ENCODE measurements at places on chromosomes 12 and 14.

DNA sequence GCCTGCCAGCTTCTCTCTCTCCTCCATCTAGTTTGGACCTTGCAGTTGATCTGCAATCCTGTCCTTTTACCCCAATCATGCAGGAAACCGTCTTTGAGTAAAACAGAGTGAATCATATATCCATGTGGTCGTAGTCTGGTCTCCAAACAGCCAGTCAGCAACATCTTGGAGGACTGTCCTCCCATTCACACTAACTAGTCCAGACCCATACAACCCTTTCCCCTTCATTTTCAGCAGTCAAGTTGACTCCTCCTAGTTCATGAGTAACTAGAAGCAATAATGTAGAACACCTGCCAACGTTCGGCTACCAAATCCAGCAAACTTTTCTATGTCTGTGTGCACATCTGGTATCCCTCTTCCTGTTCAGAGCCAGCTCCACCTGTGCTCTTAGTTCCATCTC is 10.8 kb upstream of the BIN2 start:
- DNase-seq, result no peak

DNA sequence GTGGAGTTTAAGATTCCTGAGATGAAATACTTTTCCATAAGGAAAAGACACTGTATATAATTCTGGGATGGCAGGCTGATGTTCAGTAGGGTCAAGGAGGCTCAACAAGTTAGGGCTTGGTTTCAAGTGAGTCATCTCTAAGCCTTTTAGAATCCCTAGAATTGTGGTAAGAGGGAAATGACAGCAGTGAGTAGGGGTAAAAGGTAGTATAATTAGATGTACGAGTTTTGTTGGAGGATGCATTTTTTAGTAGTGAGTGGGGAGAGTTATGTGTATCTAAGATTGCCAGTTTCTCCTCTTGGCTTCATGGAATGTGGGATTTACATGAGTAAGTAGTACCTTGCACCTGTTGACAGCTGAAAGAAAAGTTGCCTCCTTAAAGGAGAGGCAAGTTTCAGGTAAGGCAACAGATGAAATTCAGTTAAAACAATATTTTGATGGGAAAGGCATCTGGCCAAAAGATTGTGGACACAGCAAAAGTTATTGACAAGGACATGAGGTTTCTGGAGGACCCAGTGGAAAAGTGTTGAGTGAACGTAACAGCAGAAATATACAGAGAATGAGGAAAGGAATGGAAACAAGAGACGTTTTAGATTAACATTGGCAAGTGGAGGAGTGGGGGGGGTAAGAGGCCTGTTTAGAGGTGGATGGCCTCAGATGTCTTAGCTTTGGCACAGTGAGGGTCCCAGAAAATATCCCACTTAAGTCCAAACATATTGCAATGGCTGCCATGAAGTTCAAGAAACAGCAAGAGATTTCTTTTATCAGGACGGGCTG is 21.8 kb downstream of the LMO3 start:
- no peak for DNase-seq

- DNase-seq, result peak; percentile 47
Measured at GRCh38 chr14:81710232-81710845, 176.7 kb upstream of the SEL1L start.

- no peak for DNase-seq
Measured at GRCh38 chr12:19779395-19780056, 340.2 kb downstream of the AEBP2 start.

DNA sequence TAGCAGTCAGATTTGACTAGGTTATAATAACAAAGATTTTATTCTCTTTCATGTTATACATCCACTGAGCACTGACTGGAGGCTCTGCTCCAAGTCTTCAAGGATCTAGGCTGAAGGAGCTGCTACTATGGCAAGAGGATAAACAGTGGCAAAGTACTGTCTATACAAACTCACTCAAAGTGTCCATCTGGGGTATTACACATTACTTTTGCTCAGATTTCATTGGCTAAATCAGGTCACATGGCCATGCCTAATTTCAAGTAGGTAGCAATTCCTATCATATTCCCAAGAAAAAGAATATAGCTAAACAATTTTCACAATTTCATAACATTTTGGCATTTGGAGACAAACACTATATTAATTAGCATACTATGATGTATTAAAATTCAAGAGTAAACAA is 40.9 kb downstream of the CDK17 start:
- DNase-seq, result no peak

DNA sequence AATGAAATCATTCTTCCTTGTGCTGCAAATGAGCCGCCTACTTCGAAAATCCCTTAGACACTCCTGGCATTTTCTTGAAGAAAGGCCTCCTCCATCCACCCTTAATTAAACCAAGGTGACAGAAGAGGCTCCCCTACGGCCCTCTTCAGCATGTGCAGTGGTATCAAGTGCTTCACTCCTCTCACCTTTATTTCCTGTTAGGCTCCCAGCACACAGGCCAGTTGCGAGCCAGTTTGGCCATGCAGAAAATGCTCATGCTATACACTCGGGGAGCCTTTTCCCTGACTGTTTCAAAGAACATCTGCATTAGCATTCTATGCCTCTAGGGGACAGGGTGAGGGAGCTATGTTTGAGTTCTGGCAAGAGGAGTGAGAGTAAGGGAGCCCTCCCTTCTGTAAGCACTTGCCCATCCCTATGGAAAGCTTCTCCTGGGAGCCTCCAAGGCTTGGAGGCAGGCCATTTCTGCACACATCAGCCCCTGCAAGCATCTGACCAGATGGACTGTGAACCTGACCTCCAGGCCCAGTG is 291.5 kb downstream of the RPS29 start:
- DNase-seq, result no peak

- DNase-seq, result no peak
Measured at GRCh38 chr12:128026696-128027574, 240.0 kb upstream of the TMEM132C start.

GRCh38 chr12:10221846-10222245 is 9.2 kb downstream of the GABARAPL1 start:
- no peak for DNase-seq

- DNase-seq, result no peak
Measured at GRCh38 chr12:11893998-11894397, 176.7 kb upstream of the BCL2L14 start.

- no peak for DNase-seq
Measured at GRCh38 chr12:131764738-131765137, 53.8 kb downstream of the SFSWAP start.

- no peak for DNase-seq
Measured at GRCh38 chr12:115934046-115934445, 343.4 kb downstream of the MED13L start.

DNA sequence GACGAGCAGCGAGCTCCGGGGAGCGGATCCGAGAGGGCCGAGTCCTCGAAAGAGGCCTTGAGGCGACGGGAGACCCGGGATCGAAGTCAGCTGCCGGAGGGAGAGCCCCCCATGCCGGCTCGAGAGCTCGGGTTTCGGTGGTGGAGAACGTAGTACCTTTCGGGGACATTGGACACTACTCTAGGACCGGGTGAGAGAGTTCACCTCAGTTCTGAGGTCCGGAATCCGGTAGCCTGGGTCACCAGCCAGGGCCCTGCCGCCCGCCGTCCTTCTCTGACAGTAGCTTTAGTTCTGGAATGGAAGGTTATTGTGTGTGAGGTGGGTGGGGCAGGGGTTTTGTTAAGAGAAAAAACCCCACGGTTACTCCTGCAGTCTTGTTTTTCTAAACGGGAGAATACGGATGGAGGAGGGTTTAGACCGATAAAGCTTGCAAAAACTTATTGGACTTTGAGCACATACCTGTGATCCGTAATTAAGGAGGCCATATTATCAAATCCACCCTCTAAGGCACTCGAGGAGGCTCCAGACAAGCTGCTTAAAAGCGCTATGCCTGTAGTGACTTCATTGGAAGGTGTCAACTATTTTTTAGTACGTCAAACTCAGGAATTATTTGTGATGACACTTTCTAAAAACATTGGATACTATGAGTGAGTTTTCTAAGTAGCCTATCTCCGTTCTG is 765 bp downstream of the SCYL2 start:
- DNase-seq, result no peak

GRCh38 chr12:28127455-28127854 is 62.8 kb upstream of the CCDC91 start:
- no peak for DNase-seq

DNA sequence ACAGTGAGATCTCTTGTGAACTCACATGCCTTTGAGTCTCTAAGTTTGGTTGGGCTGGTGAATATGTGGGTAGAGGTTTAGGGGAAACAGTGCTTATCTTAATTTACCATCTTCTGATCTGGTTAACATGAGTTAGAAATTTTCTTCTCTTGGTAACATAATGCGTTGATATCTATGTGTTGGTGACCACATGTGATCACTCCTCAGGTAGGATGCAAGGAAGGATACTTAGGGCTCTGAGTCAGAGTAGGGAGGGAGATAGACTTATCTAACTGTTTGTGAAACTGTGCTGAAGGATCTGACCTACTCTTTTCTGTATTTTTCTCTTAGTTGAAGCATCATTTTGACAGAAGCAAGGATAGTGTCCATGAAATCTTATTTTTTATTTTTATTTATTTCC is 23.1 kb downstream of the FAM234B start:
- DNase-seq, result no peak

DNA sequence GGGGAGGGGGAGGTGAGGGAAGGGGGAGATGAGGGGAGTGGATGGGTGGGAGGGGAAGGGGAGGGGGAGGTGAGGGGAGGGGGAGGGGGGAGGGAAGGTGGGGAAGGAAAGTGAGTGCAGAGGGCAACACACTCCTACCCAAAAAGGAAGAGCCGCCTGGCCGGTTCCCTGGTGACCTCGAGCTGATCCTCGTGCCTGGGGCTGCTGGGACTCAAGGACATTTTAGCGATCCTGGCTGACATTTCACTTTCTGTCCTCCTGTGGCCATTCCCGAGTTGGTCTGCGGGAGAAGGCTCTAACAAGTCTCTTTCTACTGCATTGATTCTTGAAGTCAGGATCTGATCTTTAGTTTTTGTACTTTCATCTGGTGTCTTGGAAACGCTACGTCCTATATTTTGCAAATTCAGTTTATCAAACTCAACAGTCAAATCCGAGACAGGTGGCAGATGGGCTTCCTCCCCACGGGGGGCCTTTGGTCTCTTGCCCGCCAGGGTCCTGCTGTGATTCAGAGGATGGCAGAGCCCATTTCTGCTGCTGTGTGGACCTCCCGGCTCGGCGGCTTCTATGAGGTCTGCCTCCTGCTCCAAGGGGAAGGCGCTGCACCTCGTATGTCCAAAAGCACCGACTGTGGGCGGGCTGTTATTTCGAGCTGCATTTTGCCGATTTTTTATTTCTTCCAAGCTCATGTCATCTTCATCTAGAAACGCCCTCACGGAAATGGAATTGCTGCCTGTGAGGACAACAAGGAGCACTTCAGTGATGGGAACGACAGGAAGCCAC is 19.1 kb downstream of the PGAM5 start:
- DNase-seq, result no peak

DNA sequence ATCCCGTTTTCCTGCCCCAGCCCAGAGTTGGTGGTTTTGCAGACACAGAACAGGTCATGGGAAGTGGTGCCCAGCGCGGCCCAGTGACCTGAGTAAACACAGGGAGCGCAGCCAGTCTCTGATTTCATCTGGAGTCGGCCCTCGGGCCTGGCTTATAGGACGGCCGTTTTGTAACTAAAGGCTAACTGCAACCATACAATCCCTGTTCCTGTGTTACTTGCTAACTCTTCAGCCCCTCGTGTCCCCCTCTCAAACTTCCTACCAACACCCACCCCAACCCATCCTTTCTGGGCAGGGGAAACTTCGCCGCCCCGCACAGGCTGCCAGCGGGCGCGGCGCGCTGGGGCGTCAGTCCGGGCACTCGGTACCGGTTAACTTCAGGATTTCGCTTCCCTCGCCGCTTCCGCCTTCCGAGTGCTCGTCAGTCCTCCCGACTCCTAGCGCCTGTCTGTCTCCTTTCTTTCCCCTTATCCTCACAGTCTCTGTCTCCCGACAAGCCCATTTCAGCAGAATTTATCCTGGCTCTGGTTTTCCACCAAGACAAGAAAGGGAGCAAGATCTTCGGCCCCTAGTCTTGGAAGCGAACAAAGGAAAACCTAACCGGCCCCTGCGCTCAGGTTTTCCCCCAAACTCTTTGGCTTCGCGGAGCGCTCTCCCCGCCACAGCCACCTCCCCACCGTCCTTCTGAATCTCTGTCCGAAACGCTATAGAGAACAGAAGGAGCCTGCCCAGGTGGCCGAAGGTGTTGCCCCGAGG is 2.0 kb downstream of the SIX1 start:
- no peak for DNase-seq

- no peak for DNase-seq
Measured at GRCh38 chr12:22447223-22447622, 97.1 kb downstream of the C2CD5 start.

DNA sequence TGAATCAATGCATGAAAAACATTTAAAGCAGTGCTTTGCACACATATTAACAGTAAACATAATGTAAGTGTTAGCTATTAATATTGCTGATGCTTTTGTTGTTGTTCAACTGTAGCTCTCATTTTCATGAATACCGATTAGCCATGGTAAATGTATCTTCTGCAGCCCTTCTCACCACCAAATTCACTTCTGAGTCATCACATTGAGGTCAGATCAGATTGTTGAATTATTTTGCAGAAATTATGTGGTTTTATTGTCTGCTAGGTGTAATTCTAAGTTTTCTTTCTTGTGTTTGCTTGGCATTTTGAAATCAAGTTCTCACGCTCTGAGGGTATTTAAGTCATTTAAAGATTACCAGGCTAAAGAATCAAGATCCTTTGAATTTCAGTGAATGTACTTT is 74.6 kb downstream of the AKAP6 start:
- DNase-seq, result no peak

DNA sequence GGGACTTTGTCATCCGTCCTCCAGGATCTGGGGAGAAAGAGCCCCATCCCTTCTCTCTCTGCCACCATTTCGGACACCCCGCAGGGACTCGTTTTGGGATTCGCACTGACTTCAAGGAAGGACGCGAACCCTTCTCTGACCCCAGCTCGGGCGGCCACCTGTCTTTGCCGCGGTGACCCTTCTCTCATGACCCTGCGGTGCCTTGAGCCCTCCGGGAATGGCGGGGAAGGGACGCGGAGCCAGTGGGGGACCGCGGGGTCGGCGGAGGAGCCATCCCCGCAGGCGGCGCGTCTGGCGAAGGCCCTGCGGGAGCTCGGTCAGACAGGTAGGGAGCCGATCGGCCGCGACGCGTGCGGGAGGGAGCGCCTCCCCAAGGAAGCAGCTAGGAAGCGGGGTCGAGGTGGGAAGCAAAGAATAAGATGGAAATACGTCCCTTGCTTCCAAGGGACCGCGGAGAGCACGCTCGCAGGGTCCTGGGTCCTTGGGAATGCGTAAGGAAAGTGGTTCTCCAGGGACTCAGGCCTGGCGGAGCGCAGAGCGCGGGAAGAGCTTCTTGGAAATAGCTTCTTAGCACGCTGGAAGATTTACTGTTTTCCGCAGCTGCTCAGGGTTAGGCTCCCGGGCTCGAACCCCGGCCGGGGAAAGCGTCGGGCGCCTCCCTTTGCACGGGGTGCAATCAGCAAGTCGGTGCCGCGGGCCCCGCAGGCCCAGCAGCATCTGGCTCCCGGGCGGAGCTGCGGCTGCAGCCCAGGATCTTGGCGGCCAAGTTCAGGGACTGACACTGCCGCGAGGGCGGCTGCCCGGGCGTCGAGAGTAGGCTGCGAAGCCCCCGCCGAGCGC is 457 bp downstream of the SOCS2 start:
- peak; percentile 33 for DNase-seq

GRCh38 chr12:106235770-106236169 is 12.1 kb downstream of the CKAP4 start:
- no peak for DNase-seq

GRCh38 chr12:56602239-56602638 is 27.9 kb downstream of the BAZ2A start:
- no peak for DNase-seq

Measured in GM12865 (cell line).